ENCODE measurements at places on chromosomes 12 and 14.

DNA sequence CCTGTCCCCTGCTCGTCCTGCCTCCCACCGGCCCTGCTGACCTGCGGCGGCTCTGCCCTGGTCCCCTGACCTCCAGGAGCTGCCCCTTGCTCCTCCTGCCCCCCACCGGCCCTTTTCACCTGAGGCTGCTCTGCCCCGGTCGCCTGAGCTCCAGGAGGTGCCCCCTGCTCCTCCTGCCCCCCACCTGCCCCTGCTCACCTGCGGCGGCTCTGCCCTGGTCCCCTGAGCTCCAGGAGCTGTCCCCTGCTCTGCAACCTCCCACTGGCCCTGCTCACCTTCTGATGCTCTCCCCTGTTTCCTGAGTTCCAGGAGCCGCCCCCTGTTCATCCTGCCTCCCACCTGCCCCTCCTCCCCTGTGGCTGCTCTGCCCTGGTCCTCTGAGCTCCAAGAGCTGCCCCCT is 101.3 kb downstream of the TMEM121 start:
- no peak for DNase-seq

DNA sequence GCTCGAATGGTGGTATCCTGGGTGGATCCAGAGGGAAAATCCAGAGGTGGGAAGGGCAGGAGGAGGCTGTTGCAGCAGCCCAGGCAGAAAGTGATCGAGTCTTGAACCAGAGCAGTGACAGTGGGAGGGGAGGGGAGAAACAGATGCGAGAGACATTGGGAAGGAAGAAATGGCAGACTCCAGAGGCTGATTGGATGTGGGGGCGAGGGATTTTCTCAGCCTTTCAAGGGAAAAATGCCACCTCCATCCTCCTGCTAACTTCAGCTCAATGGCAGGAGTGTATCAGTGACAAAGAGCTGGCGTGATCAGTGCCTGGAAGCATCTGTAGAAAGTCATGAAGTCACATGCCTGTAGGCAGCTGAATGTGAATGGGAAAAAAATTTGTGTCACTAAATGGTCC is 38.6 kb upstream of the NRXN3 start:
- DNase-seq: no peak

GRCh38 chr14:98280436-98280835 is 991.6 kb downstream of the BCL11B start:
- no peak for DNase-seq

DNA sequence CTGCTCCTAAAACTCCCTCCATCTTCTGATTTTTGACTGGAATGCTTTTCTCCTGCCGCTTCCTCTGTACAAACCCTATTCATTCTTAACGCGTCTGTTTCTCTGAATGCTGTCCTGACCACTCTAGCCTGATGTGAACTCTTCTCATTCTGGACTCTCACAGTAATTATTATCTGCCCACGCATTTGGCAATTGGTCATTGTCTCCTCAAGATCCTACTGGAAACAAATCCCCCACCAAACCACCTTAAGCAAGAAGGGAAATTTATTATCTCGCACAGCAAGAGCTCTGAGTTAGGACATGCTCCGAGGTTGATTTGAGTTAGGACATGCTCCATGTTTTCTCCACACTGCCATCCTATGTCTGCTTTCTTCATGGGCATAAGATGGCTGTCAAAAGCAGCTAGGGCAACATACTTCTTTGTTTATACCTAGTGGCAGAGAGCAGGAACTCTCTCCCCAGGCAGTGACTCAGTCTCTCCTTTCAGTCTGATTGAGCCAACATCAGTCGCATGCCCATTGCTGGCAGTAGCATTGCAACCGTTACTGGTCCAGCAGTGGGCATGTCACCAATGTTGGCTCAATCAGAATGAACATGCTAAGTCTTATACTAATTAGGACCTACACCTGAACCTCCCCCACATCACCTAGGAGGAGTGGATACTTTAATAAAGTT is 102.2 kb downstream of the SSPN start:
- no peak for DNase-seq

GRCh38 chr12:31406345-31406744 is 80.4 kb upstream of the SINHCAF start:
- no peak for DNase-seq

DNA sequence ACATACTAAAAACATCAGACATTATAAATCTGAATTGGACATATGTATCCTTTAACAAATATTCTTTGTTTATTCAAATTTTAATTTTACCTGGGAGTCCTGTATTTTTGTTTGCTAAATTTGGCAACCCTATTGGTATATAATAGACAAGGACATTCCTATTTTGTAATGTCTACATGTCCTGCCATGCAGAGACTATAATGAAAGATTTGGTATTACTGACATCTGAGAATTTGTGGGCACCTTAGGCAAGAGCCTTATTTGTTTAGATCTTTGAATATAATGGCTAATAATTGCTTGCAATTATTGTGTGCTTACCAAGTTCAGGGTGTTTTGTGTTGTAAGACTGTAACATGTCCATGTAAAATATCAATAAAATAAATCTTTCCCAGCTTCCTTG is 334.4 kb downstream of the KCNH5 start:
- DNase-seq: no peak

GRCh38 chr12:1925684-1926006 is 7.2 kb upstream of the CACNA2D4 start:
- DNase-seq: no peak

DNA sequence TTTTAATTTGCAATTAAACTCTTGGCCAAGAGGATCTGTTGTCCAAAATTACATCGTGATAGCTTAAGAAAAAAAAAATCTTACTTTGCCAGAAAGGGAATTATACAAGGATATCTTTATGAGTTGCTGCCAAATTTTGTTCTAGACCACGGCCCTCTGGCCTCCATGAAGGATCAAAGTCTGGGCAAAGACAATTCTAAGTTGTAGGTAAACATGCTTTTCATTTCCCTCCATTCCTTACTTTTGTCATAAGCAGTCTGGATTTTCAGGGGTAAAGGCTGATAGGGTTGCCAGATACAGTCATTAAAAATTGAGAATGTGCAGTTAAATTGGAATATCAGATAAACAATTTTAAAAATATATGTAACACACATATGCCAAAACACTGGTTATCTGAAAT is 135.1 kb downstream of the MON2 start:
- no peak for DNase-seq

GRCh38 chr14:94031883-94032279 is 5.7 kb downstream of the OTUB2 start:
- no peak for DNase-seq

DNA sequence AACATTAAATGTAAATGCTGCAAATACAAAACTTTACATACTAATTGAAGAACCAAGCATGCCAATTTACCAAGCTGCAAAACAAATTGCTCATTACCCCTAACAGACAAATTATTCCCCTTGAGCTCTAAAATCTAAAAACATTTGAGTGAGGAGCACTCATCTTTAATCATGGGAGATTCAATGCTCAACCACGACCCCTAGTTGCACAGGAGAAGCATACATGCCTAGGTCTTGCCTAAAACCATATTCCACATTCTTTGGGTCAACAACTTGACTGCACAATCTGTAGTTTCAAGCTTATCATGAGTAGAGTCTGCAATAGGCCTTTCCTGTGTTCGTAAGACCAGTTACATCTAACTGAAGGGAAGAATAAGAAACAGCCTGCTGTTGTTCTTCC is 69.7 kb downstream of the MGAT4C start:
- no peak for DNase-seq

GRCh38 chr12:107702106-107702505 is 16.5 kb downstream of the PWP1 start:
- no peak for DNase-seq

DNA sequence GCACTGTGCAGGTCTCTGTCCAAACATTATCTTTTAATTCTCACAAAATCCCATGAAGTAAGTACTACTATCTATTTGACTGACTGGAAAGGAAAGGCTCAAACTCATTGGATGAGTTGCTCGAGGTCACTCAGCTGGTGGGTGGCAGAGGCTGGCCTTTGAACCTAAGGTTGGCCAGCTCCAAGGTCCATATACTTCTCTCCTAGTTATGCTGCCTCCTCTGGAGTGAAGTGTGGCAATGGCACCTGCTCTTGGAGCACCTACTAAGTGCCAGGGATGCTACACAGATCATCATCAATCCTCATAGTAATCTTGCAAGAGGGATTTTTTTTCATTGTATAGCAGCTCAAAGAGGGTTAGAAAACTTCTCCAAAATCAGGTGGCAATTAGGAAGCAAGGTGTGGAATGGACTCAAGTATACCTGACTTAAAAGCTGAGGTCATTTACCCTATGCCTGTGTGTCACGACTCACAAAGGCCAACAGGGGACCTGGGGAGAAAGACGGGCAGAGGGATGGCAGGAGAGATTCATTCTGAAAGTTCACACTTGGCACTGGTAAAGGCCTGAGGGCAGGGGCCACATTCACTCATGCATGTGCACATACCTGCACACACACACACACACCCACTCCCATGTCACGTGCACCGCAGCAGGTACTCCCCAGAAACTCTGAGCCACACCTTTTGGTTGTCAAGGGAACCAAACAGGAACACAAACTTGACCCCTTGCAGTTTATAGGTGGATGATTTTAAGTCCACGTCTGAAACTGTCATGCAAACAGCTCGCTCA is 146.4 kb downstream of the FOXN3 start:
- no peak for DNase-seq

GRCh38 chr14:93301821-93302447 is 30.9 kb downstream of the BTBD7 start:
- no peak for DNase-seq

DNA sequence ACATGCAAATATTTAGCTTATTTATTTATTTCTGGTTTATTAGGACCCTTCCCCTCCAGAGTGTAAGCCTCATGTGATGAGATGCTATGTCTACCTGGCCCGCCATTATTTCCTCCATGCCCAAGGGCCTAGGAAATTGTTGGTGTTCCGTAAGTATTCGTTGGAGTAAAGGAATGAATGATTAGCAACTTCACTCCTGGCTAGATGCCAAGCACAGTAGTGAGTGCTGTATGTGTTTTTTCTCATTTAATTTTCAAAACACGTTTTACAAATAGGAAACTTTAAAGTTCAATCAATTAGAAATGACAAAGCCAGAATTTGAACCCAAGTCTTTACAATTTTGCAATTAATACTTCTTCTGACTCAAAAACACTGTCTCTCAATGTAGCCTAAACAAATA is 253.8 kb downstream of the BCAT1 start:
- no peak for DNase-seq

DNA sequence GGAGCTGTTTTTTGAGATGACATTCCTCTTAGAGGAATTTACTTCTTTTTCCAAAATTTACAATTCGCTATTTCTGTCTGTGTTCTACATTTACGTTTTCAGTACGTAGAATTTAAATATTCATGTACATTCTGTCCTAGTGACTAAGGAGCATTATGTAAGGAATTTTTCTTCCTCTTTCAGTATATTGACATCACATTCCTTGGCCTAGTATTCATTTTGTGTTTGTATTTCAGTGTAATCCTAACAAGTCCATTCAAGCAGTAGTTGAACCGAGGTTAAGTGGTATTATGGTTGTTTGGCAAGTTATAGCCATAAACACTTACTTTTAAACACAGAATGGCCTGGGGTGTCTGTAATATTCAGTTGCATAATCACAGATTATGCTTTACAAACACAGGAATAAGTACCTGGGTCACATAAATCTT is 465.2 kb downstream of the PCNX1 start:
- no peak for DNase-seq

Measured in activated naive CD4-positive, alpha-beta T cell (primary cell).